Fibroblast of villous mesenchyme (primary cell): ENCODE measurements at places on chromosomes 13 and 19.
A peak's percentile ranks its signal among the peaks of the same experiment; 100 is the strongest.

DNA sequence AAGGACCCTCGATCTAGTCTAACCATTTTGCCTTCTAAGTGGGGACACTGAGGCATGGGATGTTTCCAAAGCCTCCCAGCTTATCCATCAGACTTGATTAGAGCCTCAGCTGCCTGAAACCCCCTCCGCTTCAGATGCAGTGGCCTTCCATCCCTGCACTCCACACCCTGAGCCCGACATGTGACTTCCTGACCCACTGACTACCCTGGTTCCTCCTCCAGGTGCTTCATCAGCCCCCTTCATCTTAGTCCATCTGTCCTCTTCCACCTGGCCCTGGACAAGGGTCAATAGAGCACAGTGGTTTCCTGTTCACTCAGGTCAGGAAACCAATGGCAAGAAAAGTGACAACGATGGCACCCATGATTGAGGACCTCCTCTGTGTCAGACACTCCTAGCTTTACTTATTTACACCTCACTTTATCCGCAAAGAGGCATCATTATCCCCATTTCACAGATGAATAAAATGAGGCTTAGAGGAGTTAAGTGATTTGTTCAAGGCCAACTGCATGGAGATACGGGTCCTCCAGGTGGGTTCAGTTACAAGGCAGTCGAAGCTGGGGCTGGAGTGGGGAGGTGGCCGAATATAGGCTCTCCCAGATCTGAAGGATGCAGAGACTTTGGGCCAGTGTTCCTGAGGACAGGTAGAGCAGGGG lies 81.6 kb upstream of the TM9SF2 start:
- no peak for DNase-seq

DNA sequence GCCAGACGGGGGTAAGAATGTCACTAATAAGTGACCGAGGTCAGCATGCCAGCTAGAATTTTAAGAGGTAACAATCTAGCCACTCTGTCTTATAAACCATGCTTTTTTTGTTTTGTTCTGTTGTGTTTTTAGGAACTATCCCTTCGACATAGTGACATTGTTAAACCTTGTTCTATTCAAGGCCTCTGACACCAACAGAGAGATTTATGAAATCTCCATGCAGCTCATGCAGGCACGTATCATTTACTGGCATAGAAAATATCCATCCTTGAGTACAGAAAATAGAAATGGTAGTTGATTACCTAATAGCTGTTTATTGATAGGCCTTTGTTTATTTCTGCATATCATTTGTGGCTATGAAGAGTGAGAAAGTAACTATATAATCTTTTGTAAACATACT lies 113.4 kb downstream of the ZAR1L start:
- no peak for DNase-seq

DNA sequence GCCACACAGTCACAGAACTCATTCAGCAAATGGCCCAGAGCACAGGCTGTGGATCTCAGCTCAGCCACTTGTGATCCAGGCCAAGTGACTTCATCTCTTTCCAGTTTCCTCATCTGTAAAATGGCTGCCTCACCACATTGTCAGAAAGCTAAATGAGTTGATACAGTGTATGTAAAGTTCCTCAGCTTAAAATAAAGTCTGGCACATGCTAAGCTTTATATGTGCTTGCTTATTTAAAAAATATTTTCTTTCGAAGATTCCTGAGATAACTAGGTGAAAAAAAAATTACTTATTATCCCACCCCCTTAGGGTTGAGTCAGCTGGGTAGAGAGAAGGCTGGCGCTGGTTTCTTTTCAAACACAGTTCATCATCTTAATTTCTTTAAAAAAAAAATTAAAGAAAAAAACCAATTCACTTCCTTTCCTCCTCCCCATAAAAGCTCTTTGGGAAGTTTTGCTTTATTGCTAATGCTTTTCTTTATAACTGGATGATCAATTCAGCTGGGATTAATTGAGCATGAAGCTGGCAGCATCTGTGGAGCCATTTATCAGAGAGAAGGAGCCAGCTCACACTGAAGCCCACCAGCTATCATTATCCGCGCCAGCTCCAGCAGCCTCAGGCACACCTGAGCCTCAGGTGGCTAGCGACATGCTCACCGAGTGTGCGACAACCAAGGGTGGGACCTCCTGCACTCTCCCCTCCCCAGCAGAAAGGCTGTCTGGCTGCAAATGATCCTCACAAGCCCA lies 354.9 kb downstream of the FOXO1 start:
- DNase-seq = no peak

DNA sequence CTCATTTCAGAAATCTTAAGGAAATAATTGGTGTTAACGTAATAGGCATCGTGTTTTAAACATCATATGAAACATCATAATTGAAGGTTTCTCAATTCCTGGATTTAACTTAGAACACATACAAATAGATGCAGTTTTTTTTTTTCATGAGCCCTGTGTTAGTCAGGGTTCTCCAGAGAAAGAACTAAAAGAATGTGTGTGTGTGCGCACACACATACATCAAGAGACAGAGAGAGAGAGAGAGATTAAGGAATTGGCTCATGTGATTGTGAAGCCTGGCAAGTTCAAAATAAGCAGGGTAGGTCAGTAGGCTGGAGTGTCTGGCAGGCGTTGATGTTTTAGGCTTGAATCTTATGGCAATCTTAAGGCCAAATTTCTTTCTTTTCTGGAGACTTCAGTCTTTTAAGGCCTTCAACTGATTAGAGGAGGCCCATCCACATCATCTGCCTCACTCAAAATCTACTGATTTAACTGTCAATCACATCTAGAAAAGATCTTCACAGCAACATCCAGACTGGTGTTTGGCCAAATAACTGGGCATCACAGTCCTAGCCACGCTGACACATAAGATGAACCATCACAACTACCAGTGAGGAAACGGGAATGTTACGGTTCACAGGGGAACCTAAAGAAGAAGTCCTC lies 25.2 kb downstream of the SPATA13 start:
- peak; percentile 60 for DNase-seq

- no peak for DNase-seq
Observed at GRCh38 chr19:31818798-31819105, 469.5 kb upstream of the TSHZ3 start.

- no peak for DNase-seq
Observed at GRCh38 chr13:39297023-39297422, 258.8 kb downstream of the NHLRC3 start.
